ENCODE measurements at places on chromosomes 12 and 14.

GRCh38 chr12:30953951-30954751 is 27.6 kb downstream of the TSPAN11 start:
- DNase-seq = no peak

DNA sequence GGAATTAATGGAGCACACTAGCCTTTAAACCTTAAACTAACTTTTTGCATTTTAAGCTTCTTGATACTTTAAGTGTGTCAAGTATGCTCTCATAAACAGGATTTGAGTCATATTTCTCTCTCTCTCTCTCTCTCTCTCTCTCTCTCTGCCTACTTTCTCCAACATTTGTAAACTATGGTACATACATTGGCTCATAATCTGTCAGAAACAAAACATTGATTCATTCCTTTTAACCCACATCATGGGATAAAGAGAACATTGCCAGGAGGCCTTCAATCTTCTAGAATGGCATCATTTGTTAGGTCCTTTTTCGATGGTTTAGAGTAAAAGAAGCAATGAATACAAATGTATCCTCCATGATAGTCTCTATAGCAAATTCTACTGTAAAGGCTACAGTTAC is 81.6 kb upstream of the RERGL start:
- DNase-seq = no peak

DNA sequence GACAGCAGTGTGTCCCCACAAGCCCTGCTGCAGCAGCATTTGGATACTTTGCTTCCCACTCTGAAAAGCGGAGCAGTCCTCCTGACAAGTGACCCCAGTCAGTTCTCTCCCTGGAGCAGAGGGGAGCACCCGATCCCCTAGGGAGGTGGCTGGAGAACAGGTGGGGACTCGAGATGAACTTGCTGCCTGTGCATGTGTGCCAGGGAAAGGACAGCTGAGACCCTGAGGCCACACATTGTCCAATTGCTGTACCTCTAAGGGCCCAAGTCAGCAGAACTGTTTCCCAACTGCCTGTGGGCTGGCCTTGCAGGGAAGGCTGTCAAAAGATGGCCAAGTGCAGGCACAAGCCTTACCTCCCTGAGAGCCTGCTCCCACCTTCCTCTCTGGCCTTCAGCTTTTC is 55.1 kb downstream of the IFT43 start:
- DNase-seq = no peak

- no peak for DNase-seq
Measured at GRCh38 chr14:39467889-39468524, 35.8 kb upstream of the FBXO33 start.

GRCh38 chr12:86663173-86663572 is 407.0 kb upstream of the MGAT4C start:
- no peak for DNase-seq

GRCh38 chr14:74048281-74048680 is 29.1 kb downstream of the BBOF1 start:
- DNase-seq = no peak

DNA sequence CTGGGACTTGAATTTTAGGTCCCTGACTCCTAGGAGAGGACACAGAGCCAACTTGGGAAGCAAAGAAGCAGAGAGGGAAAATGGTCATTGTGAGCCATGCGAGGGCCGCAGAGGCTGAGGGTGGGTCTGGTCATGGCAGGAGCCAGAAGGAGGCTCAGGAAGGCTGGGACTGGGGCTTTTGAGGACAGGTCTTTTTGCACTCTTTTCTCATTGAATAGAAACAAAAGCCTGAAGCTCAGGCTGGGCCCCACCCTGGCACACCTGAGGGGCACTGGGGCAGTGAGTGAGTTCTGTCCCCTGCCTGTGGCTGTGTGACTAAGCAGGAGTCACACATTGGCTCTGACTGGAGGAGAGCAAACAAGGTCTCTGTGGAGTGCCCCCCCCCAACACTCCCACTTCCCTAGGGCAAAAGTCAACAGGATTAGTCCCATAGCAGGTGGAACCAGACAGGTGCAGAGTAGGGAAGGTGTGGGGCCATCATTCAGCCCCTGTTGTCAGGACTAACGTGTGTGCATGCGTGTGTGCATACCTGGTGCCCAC is 2.8 kb downstream of the KRT7 start:
- DNase-seq = no peak

DNA sequence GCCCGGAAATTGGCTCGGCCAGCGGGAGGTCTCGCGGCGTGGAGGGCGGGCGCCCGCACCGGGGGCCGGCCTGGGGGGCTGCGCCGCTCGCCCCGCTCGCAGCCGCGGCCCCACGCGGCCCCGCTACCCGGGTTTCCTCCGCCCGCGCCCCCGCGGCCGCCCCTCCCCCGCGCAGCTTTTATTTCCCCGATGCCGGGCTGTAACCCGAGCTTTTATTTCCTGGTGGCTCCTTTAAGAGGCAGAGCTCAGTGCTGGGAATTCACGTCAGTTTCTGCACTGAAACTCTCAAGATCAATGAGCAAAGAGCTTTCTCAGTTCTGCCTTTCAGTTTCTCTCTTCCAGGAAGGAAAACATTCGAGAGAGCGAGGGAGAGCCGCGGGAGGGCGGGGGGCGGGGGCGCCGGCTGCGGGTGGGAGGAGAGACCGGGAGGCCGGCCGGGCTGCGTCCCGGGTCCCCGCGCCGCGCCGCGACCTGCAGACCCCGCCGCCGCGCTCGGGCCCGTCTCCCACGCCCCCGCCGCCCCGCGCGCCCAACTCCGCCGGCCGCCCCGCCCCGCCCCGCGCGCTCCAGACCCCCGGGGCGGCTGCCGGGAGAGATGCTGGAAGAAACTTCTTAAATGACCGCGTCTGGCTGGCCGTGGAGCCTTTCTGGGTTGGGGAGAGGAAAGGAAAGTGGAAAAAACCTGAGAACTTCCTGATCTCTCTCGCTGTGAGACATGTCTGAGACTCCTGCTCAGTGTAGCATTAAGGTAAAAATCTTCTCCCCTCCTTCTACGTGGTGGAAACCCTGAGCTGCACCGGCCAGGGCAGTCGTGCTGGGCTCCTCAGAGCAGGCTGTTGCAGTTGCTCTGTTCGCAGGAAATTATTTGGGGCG is at the start of gene ETV6:
ETV6 (plus strand) TSS at position 262 of the 873 bp plus-strand sequence; CDS start at position 716, 454 bp downstream.
- DNase-seq = peak; percentile 59

GRCh38 chr12:6978611-6979011 is 7.9 kb downstream of the EMG1 start:
- DNase-seq = no peak

- no peak for DNase-seq
Measured at GRCh38 chr12:112258926-112259325, 123.3 kb downstream of the HECTD4 start.

DNA sequence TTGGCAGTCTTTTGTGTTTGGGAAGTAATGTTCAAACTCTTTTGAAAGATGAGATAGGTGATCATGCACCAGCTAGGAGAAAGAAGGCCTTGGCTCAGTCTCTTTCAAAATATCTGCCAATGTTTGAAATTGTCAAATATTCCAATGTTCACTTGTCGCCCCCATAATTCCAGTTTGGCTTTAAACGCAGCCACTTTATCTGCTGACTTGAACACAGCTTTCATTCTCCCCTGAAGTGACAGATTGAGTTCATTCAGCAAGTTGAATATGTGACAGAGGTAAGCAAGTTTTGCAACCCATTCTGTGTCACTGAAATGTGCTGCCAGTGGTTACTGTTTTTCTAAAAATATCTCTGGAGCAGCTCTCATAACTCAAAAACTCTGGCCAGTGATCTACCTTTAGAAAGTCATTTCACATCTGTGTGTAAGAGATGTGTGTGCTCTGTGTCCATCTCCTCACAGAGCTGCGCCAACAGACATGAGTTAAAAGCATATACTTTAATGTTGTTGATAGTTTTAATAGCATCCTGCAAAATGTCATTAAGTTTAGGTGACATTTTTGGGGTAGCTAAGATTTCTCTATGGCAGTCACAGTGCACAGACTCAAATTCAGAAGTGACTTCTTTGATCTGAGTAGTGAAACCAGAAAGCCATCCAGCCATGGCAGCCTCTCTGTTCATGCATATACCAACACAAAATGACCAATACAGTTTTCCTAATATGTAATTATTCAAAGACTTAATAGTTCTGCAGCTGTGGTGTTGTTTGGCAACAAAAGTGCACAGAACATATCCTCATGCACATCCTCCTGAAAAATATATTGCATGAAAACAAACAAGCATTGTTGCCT is 614.3 kb upstream of the MIS18BP1 start:
- no peak for DNase-seq

- no peak for DNase-seq
Measured at GRCh38 chr12:97404543-97404942, 58.1 kb upstream of the RMST start.

GRCh38 chr12:122983789-122984515 is 3.5 kb downstream of the ARL6IP4 start:
- DNase-seq = no peak

DNA sequence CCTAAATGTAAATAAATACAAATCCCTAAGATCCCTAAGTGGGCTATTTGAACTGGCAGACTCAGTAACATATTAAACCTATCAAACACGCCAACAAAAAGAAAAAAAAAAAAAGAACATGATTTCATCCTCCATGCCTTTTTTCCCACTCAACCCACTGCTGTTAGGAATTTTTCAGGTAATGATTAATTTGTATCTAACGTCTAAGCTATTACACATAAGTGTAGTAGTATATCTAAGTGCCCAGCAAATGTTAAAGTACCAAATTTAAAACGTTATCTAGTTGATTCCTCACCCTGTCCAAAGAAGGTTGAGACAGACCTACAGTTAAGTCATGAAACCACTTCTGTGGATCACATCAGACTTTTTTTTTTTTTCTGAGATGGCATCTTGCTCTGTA is 16.4 kb upstream of the ARID4A start:
- DNase-seq = no peak

DNA sequence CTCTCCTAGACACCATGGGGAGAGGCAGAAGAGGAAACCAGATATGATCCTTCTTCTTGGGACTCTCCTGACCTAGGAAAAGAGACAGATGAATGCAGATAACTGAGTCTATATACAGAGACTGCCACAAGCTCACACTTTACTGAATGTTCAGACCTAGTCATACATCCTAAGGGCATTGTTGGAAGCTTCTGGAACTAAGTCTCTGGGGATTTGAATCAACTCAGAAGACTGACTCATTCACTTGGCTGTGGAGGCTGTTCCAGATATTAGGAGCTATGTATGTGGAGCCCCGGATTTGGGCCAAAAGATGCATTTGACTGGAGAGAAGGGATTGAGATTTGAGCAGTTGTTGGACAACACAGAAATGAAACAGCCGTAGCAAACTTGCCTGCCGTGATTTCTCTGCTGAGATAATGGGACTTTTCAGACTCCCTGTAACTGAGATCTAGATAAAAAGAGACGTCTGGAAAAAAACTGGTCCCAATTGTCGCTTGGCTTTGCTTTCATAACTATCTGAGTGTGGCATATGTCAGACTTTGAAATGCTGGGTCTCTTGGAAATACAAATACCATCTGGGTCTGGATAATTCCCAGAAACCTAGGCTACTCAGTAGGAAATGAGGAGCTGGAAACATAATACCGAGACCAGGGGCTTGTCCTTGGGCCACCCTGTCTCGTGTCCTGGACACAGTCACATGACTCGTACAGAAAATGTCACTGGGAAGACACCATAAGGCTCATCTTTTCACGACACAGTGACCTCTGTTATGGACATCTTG is 396.8 kb downstream of the NUAK1 start:
- no peak for DNase-seq

DNA sequence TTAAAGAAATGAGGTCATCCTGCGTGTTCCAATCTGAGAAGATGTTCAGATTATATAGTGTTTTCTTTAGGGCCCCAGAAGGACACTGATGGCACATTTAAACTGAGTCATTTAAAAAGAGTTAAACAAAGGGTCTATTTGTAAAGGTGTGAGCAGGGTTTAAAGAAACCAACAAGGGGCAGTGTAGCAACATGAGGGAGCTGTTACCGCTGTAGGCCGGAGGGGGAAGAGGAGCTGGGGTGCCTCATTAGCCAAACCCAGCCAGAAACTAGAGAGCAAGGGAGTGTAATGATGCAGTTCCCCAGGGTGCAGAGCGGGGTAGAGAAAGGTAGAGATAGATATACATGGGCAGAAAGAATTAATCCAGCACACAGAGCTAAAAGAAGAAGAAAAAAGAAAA is 160.4 kb downstream of the TBX5 start:
- DNase-seq = no peak

DNA sequence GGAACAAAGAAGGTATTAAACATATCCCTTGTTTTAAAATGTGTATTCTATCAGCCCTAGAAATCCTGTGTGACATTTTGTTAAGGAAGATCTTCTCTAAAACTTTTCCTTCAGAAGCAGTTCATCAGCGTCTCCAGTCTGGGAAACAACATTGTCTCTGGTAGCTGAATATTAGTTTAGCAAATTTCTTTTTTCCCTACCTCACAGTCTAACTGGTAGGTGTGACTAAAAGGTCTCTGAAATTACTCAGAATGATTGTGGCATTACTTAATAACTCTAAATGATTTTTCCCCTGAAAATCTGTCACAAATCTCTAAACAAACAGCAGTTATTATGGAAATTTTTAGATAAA is 1044.8 kb downstream of the FLRT2 start:
- no peak for DNase-seq

DNA sequence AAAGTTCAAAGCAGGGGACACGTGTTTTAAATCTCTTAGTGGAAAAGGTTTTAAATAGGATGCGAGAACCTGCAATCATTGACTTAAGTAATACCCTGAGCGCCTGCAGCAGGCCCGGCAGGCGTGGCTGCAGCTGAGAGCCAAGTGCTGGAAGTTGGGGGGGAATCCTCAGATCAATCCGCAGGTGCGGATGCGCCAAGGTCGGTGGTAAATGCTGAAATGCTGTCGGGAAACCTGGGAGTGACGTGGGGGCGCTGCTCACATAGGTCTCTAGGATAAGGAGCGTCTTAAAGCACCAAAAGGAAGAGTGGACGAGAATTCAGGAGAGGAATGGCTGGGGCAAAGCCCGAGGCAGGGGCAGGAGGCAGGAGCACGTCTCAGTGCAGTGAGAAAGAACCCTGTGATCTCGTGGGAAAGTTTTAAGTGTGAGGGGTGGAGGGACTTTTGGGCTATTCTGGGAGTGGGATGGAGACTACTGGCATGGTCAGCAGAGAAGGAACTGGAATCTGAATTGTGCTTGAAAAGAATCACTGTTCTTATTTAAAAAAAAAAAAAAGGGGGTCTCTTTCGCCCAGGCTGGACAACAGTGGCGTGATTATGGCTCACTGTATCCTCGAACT is 883 bp upstream of the CDCA4 start:
- no peak for DNase-seq

- no peak for DNase-seq
Measured at GRCh38 chr14:71658261-71658860, 273.9 kb upstream of the RGS6 start.

GRCh38 chr14:103713304-103714062 is 1.8 kb downstream of the XRCC3 start:
- no peak for DNase-seq

DNA sequence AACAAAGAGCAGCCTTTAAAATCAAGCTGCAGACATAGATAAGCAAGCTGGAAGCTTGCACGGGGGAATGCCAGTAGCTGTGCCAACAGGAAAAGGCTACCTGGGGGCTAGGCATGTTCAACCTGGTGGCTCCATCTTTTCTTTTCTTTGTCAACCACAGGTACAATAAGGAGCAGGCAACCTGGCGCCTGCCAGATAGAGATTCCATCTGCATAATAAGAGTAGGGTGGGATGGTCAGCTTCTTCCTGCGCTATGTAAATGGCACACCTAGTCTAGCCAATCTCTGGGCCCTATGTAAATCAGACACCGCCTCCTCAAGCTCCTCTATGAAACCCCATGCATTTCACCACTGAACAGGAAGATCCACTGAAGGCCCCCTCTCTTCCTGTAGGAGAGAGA is 87.4 kb upstream of the PKP2 start:
- no peak for DNase-seq

GRCh38 chr12:93275589-93275988 is 102.1 kb upstream of the NUDT4 start:
- no peak for DNase-seq

- DNase-seq = no peak
Measured at GRCh38 chr12:102436867-102437266, 43.5 kb downstream of the IGF1 start.

GRCh38 chr12:54009171-54010052 is 627 bp downstream of the HOXC8 start:
- DNase-seq = no peak
